ENCODE measurements at places on chromosomes 12 and 14.

- DNase-seq: no peak
Observed at GRCh38 chr12:54006559-54007220, 2.1 kb upstream of the HOXC8 start.

DNA sequence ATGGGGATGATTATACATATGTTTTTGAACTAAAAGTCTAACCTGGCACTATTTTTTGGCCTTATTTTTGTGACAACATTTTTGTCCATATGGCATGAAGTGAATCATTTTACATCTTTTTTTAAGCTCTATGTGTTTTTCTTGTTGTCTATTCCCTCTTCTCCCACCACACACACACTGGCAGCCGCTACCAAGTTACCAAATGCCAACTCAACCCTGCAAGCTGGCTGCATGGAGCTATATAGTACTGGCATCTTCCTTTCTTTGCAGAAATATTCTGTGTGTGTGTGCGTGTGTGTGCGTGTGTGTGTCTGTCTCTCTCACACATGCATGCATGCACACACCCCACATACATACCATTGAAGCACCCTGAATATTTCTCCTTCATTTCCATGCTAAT lies 278.9 kb upstream of the SOX5 start:
- no peak for DNase-seq

GRCh38 chr12:108455706-108456105 lies 59.4 kb upstream of the FICD start:
- no peak for DNase-seq

DNA sequence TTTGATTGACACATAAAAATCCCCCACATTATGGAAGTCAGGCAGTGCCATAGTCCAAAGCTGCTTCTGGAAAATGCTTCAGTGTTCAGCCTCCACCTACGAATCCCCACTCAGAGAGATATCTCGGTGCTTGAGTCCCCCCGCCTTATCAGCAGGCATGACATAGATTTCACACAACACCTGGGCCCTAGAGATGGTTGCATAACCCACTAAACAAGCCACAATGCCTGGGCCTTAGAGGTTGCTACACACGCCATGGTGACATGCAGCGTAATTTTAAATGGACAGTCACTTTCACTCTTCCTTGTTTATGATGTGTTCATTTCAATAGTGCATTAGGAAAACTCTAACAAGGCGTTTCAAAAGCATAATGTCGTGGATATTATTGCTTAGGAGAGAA lies 38.0 kb downstream of the CCDC60 start:
- no peak for DNase-seq

DNA sequence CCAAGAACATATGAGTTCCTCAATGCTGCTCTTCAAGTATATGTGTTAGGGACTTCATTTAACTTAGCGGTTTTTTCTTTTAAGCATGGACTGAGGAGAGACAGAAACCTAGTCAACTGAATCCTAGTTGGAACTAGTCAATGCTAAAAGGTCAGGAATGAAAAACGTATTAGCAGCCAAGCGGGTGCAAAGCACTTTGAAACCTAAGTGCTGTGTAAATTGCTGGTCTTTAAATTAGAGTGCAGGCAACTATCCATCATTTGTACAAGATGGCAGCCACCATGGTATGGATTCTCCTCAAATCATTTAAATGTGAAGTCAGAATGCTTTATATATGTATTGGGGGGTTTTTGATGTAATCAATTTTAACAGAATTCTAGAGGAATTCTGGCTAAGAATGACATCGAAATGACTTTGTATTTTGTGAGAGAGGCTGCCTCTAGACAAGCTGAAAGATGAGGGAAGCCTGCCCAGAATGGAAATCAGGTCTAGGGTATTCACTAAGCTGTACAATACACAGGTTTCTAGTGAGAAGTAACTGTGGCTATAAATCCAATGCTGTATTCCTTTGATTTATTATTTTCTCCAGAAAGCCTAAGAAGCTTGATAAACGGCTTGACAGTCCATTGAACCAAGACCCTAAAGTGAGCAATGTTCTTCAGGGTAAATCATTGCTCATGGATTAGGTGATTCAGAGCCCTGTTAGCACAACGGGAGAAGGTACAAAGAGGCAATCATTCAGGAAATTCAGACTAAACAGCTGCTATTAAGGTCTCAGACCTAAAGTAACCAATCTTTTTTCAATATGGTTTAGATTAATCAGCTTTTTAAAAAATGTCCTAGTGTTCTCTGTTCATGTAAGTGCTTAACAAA lies 198.8 kb downstream of the ANO2 start:
- no peak for DNase-seq

DNA sequence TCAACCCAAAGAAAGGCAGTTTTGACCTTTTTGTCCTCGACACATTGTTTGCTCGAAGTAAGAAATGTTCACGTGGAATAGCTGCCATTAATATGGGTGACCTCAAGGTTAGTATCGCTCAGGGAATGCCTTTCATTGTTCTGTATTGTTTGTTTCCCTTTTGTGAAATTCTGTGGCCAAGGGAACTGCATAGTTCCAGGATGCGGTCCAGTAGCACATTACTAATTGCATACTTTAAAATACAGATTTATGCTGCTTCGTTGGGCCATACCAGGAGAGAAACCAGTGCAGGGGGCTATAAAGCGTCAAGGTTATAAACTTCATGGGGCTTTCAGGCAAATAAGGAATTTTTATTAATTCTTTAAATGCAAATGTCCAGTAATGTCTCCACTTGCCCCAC lies 73.3 kb upstream of the USP44 start:
- no peak for DNase-seq

GRCh38 chr14:99378782-99379214 lies 101.9 kb downstream of the SETD3 start:
- DNase-seq: no peak

DNA sequence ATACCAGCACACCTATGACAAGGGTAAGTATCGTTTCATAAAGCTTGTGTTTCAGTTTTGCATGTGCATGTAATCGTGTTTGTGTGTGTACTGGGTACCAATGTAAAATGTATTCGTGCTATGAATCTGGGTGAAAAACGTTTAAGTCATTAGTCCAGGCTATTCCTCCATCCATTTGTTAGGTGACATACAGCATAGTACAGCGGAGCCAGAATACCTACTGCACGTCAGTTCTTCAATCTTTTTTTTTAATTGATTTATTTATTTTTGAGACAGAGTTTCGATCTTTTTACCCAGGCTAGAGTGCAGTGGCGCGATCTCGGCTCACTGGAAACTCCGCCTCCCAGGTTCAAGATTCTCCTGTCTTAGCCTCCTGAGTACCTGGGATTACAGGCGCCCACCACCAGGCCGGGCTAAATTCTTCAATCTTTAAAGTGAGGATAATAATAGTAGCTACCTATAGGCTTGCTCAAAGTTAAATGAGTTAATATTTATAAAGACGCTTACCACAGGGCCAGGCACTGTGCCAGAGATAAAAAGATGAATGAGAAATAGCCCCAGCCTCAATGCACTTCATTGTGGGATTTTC lies 661 bp upstream of the RPS26 start:
- no peak for DNase-seq

DNA sequence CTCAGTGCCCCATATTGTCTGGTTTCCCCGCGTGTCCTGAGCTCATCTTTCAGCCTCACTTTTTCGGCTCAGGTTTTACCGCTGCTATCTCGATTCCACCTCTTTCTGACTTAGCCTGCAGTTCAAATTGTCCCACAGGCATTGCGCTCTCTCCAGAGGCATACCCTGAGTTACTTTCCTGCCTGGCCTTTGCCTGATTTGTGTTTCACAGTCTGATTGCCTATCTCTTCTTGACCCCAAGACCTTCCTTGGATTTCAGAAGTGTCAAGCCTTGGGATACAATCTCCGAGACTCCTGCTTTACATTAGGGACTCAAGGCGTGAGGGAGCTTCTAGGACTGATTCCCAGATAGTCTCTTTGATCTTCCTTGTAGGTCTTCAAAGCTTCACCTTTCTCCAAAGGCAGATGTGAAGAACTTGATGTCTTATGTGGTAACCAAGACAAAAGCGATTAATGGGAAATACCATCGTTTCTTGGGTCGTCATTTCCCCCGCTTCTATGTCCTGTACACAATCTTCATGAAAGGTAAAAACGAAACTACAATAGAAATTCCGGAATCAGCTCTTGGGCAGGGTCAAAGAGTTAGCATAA lies 629 bp downstream of the LETMD1 start:
- no peak for DNase-seq

- DNase-seq: no peak
Observed at GRCh38 chr12:114397978-114398881, 7.7 kb downstream of the TBX5 start.

DNA sequence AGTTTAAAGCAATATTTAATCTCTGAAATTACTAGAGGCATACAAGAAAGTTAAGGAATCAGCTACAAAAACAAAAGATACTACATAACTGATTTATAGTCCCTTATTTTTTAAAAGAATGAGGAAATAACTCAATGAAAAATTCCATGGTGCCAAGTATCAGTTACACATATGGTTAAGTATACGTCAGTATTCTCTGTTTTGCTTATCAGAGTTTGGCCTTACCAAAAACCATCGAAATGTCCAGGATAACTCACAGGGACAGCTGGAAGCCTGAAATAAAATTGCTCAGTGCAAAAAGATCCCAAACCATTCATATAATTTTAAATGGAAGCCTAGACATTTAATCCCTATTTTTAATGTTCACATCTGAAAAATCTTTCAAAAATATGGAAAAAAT lies 3.6 kb downstream of the CFL2 start:
- DNase-seq: no peak

- no peak for DNase-seq
Observed at GRCh38 chr12:3491938-3492792, 1.2 kb downstream of the PRMT8 start.

DNA sequence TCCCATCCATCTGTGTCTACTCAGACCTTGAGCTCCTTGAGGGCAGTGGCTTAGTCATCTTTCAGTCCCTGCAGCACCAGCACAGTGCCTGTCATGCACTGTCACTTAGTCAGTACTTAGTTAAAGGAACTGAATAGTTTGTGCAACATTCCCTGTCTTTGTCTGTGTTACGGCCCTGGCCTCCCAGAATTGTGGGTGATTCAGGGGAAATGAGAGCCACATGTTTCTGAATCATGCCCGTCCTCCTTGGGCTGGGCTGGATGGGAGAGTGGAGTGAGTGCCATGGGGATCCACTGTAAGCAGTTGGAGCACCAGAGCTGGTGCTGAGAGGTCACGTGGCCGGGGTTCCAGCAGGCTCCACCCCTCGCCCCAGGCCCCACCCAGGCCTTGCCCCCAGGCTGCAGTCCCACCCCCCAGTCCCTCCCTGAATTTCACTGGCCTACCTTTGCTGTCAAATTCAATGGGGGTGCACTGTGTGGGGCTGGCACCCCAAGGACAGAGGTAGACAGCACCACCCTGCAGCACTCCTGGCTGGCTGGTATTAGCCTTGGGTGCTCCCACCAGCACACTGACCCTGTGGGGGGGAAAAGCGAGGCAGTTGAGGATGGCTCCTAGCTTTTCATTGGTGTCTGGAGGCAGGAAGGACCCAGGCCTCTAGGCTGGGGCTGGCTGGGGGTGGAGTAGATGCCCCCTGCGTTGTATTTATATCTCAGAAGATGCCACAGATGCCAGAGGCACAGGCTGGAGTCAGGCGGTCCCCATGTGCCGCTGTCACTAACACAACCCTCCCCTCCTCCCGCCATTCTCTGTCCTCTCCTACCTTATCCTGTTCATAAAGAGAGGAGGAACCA lies 7.5 kb downstream of the ITGA5 start:
- DNase-seq: no peak
